ENCODE measurements at places on chromosomes 5 and 9.

DNA sequence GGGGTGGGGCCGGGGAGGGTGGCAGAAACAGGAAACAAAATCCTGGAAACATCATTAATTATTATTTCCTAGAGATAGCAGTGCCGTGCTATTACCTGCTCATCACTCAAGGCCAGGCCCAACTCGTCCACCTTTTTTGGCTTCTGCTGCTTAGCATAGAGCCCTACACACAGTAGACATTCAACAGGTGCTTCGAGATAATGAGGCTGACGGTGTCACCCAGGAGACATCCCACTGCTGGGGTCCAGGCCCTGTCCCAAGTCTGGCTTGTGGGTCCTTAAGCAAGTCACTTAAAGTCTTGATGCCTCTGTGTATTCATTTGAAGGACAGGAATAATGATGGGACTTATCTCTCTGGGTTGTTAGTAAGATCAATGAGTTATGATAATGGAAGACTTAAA lies 506.6 kb downstream of the BNC2 start:
- DNase-seq, result no peak

DNA sequence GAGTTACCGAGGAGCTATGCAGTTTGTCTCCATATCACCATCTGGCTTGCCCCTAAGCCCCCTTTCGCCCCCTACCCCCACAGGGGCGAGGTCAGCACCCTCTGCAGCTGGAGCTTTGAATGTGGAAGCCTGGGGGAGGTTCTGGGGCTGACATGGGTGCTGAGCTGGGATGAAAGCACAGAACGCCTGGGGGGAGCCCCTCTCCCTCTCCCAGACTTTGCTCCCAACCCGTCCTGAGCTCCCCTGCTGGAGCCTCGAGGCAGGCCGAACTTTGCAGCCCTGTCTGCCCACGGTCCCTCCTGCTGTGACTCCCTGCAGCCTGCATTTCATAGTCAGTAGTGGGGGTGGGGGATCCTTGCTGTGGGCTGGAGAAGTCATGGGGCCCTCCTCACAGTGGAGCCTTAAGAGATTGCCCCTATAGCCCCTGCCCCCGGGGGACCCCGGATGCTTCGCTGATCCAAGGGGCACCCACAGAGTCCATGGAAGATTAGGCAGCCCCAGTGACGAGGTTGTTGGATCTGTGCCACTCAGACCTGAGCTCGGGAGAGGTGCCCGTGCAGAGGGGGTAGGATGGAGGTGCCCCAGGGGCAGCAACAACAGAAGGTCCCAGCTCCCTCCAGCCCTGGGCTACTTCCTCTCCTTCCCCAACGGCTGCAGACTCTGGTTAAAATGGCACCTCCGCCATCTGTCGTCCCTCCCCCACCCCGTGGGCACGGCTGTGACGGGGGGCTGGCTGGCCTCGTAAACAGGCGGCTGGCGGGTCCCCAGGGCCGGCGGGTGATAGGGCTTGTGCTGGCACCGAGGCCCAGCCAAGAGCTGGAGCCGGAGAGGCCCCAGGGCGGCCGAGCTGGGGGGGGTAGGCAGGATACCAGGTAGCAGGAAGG lies 162.0 kb downstream of the C9orf50 start:
- DNase-seq, result no peak

DNA sequence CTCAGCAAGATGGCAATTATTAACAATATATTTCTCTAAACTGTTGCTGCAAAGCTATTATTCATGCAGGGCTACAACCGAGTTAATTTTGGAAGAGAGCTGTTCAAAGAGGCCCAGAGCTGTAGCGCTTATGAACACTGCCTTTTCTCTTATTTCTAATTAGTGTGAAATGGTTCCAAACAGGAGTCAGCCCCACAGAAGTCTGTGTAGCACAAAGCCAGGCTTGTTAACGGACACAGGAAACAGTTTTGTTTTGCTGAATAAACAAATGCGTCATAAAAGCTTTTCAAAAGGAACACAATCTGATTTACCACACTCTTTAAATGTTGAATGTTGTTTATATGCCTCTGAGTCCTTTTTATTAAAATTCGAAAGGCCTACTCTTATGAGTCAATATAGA lies 396.5 kb downstream of the ANXA1 start:
- DNase-seq, result no peak

GRCh38 chr5:82679660-82680059 lies 397.5 kb downstream of the TMEM167A start:
- no peak for DNase-seq

DNA sequence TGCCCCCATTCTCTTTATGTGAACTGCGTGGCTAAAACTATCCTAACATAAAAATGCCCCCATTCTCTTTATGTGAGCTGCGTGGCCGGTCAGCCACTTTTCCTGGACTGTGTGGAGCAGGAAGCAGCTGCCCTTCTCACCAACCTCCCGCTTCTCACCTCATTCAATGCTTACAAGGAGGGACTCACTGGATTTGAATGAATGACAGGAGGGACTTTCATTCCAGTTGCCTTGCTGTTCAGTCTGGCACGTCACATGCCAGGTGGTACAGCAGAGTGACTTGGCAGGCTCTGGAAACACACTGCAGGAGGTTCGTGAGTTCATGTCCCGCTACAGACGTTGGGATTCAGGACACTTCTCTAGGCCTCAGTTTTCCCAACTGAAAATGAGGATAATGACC lies 60.2 kb upstream of the NFIL3 start:
- DNase-seq, result no peak

GRCh38 chr9:128891321-128892220 lies 9.6 kb downstream of the LRRC8A start:
- no peak for DNase-seq

DNA sequence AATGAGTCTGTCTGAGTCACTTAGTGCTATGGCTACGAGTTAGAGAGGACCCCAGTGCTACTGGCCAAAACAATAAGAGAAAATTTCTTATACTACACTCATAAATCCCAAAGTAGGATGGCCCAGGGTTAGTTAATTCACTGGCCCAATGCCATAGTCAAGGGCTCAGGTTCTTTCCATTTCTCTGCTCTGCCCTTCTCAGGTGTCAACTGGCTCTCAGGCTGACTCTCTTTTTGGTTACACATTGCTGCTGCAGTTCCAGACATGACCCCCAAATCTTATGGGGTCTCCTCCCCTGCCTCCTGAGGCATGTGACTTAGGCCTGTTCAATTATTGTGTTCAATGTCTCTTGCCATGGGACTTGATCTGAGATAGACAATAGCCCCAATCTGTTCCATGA lies 70.4 kb downstream of the ARHGEF37 start:
- no peak for DNase-seq

- DNase-seq, result no peak
Observed at GRCh38 chr9:18208166-18209059, 265.5 kb upstream of the ADAMTSL1 start.

DNA sequence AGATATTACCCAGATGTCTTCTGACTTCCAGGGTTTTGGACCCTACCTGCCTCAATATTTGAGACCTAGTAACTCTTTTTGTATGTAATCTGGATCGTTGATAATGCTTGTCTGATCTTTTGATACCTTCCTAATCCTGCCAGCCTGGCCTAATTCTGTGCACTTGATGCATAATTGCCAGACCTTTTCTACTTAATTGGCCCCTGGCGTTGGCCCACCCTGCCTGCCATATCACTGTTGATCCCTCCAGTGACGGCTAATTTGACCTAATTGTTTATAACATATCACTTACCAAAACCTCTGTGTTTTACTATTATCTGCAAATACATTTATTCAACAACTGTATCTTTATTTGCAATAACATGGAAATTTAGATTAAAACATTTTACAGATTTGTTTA lies 49.0 kb downstream of the SLC44A1 start:
- DNase-seq, result no peak

GRCh38 chr9:110807956-110808598 lies 139.5 kb downstream of the MUSK start:
- no peak for DNase-seq

DNA sequence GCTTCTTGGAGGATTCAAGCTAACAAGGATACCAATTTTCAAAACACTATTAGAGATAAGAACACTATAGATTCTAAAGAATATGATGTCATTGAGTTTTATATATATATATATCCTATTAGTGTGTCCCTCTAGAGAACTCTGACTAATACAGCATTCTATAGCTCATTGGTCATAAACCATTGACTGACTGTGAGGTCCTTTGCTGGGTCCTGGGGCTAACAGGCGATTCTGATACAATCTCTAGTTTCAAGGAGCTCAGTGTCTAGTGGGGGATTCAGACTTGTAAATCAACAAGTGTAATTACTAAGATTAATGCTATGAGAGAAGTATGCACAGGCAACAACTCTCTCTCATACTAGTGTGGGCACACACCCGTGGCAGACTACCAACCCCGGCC lies 234.5 kb downstream of the DENND1A start:
- no peak for DNase-seq

GRCh38 chr5:5220901-5221631 lies 80.9 kb downstream of the ADAMTS16 start:
- DNase-seq, result no peak

- DNase-seq, result no peak
Observed at GRCh38 chr5:54533541-54534190, 16.1 kb downstream of the SNX18 start.

DNA sequence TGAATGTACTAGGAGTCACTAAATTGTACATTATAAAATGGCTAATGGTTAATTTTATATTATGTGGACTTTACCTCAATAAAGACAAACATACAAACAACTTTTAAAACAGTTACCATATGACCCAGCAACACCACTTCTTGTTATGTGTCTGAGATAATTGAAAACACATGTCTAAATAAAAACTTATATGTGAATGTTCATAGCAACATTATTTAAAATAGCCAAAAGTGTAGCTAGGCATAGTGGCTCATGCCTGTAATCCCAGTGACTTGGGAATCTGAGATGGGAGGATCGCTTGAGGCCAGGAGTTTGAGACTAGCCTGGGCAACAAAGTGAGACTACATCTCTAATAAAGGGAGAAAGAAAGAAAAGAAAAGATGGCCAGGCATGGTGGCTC lies 22.9 kb downstream of the SLC35A4 start:
- no peak for DNase-seq

DNA sequence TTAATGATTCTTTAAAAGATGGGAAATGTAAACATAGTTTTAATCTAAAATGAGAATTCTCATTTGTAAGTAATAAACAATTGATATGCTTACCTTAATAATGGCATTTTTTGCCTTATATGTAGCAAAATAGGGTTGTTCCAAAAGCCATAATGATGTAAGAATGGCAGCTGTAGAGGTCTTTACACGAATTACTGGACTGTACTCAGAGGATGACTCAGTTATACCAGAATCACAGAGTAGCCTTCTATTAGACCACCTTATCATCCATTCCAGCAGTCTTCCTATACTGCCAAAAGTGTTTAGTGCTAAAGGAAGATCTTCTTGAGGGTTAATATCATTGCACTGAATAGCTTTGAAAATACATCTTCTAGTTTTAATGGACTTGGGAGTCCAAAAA lies 66.5 kb downstream of the CPLANE1 start:
- DNase-seq, result no peak

- no peak for DNase-seq
Observed at GRCh38 chr9:104802110-104802509, 38.2 kb downstream of the NIPSNAP3B start.

DNA sequence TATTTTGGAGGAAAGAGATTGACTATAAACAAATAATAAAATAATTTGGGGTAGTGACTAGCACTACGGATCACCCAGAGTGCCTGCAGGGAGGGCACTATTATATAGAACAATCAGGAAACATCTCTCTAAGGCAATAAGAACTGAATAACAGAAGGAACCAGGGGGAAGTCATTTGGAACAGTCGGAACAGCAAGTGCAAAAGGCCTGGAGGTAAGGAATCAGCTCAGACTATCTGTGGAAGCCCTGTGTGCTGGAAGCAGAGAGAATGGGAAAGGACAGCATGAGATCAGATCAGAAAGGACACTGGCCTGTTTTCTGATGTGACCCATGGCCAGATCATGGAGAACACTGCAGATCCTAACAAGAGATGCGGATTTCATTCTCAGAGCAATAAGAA lies 357.6 kb downstream of the EFNA5 start:
- DNase-seq, result no peak

GRCh38 chr5:80781356-80781755 lies 126.6 kb upstream of the DHFR start:
- no peak for DNase-seq

DNA sequence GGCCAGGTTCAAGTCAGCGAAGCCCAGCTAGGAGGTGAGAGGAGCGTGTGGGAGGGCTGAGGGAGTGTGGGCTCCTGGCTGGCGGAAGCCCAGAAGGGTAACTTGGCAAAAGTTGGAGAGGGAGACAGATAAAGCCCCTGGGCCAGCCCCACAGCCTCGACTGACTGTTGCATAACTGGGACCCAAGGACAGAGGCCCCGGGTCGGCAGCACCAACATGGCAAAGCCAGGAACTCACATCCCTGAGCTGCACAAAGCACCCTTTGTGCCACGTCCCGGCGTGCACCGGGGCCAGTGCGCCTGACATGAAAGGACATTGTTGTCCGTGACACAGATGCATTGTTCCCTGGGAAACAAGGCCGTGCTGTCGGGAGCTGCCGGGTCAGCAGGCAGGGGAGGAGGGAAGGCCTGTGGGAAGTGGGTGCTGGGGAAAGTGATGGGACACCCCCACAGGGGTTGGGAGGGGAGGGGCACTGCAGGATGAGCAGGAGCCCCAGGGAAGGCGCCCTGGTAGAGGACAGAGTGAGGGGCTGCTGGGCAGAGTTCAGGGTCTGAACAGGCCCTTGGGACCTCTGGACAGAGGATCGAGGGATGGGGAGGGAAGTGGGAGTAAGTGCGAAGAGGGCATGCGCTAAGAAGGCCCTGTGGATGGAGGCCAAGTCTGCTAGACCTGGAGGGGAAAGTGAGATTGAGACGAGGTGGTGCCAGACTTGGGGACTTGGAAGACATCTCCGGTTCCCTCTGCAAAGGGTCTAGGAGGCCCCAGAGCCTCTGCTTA lies 13.0 kb upstream of the DPM2 start:
- no peak for DNase-seq

- DNase-seq, result no peak
Observed at GRCh38 chr5:96258692-96259091, 174.4 kb downstream of the PCSK1 start.

GRCh38 chr5:76162335-76162734 lies 79.2 kb downstream of the SV2C start:
- DNase-seq, result no peak

DNA sequence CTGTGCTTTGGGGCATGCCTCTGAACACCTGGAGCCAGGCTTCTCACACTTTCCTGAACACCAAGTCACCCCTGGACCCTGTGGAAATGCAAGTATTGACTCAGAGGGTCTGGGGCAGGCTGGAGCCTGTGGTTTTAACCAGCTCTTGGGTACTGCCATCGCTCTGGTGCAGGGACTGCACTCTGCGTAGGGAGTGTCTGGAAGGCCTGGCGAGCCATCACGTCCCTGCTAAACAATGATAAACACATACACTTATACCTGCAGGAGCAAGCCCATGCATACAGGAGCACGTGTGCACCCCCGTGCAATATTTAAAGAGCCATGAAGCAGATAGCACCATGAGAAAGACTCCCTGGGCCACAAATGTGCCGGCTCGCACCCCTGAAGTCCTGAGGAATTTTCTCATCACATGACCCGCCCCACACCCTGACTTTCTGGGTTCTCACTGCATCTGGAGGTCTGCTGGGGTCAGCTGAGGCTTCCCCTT lies 267.7 kb downstream of the GADD45G start:
- no peak for DNase-seq

Measured in KG1 (cell line).